HT1080 (cell line): ENCODE measurements at places on chromosomes 6 and 20.

DNA sequence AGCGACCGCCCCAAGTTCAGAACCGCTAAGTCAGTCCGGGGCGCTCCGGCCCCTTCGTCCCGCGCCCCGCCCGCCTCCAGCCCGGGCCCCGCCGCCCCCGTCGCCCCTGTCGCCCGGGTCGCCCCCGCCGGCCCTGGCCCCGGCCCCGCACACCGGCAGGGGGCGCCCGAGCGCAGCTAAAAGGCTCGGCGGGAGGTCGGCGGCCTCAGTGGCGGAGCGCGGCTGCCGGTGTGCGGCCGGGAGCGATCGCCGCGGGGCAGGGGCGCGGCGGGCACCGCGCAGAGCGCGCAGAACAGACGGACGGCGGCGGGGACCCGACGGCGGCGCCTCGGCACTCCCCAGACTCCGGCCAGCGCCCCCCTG lies at the start of gene FNDC1:
Gene FNDC1 (plus strand): TSS at position 208 of the 363 bp plus-strand sequence. CDS start 197 bp downstream, outside the sequence.
- DNase-seq, result no peak

GRCh38 chr6:109867970-109868358 lies 110.1 kb upstream of the GPR6 start:
- DNase-seq, result peak; percentile 18

DNA sequence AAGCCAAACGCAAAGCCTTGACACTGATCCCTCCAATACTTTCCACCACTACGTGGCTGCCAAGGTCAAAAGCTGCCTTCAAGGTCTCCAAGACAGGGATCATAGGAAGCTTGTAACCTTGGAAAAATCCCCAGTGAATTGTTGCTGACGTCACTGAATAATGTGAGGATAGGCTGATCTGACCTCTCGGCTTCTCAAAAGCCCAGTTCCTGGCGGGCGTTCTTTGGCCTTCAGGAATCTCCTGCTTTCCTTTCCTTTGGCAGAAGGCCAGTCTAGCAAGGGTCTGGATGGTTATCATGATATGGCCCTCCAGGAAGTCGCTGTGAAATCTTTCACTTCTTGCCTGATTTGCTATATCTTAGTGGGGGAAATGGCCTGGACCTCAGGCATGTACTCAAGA lies 61.4 kb upstream of the TNFAIP3 start:
- DNase-seq, result no peak

DNA sequence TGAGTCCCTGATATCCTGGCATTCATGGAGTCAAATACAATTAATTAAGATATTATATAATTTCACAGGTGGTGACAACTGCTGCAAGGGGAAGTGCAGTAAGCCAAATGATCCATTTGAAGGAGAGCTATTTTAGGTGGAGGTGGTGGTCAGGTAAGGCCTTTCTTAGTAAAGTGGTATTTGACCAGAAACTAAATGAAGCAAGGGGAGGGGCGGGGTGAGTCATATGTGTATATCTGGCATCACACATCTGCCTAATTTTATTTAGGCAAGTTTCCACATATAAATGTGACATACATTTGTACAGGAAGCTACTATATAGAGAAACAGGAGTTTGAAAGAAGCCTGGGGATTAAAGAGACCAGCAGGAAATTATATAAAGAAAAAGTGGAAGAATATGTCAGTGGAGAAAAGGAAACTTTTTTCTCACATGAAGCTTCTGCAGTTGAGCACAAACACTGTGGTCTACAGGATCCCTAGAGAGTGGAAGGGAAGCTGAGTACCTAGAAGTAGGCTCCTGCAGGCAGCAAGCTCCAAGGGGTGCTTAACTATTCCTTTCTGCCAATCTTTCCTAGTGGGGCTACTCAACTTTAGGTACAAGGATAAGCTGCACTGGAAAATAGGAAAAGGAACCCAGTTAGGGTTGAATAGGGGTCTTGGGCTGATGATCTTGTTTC lies 99.6 kb downstream of the OGFRL1 start:
- DNase-seq, result no peak

- peak; percentile 10 for DNase-seq
Observed at GRCh38 chr6:110217266-110217665, 37.0 kb downstream of the CDC40 start.

- no peak for DNase-seq
Observed at GRCh38 chr6:156563714-156564113, 213.5 kb upstream of the ARID1B start.

- no peak for DNase-seq
Observed at GRCh38 chr20:10313701-10314100, 95.1 kb downstream of the SNAP25 start.

DNA sequence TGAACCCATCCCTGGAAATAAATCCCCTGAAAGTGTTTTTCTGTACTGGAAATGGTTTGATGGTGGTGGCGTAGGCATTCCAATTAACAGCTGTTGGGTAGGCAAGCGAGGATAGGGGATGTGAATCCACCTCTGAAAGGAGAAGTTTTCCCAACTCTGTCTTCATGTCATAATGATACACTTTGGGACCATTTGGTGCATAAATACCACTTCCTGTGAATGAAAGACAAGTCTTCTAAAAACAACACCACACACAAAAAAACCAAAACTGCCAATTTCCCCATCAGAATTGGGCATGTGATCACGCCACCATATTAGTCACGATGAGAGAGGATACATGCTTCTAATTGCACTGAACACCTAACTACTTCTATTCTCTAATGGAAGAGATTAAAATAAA lies 6.4 kb downstream of the VNN2 start:
- no peak for DNase-seq

GRCh38 chr6:14965424-14966075 lies 280.3 kb upstream of the JARID2 start:
- DNase-seq, result no peak

DNA sequence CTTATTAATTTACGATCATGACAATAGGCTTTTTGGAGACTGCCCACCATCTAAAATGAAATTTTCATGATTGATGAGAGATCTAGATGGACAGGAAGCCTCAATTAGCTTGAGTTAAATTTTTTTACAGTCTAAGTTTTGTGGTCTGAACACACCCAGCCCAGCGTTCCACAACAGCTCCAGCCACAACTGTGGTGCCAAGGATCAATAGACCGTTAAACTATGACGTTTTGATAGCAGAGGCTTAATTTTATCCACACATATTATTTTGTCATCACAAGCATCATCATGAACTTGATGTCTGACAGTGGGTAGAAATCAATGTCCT lies 5.5 kb upstream of the GABRR1 start:
- DNase-seq, result no peak

DNA sequence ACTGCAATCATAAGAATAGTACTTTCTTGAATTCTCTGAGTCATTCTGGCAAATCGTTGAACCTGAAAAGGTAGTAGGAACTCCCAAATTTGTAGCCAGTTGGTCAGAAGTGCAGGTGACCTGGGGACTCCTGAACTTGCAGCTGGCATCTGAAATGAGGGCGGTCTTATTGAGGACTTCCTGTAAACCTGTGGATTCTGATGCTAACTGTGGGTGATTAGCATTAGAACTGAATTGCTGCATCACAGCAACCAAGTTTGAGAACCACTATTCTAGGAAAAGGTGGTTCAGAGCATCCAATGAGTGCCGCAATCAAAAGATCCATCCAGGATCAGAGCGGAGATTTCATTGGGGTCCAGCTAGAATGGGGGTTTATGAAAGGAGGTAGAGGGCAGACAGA lies 50.2 kb upstream of the UTRN start:
- DNase-seq, result no peak
